ENCODE measurements at places on chromosomes 13 and 19.

DNA sequence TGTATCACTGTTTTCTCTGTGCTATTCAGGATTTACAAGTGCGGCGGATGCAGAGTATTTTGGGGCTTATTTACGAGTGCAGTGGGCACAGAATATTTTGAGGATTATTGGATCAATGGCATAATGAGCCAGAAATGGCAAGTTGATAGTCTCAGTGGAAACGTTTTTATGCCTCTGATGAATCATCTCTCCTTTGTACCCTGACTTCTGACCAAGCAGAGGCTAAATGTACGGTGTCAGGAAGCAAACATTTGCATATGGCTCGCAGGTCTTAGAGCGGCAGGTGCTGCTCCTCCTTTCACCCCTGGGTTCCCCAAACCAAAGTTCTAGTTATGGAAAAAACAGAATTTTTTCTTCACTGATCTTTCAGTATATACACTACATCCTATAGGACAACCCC lies 94.5 kb downstream of the LIG4 start:
- DNase-seq, result no peak

DNA sequence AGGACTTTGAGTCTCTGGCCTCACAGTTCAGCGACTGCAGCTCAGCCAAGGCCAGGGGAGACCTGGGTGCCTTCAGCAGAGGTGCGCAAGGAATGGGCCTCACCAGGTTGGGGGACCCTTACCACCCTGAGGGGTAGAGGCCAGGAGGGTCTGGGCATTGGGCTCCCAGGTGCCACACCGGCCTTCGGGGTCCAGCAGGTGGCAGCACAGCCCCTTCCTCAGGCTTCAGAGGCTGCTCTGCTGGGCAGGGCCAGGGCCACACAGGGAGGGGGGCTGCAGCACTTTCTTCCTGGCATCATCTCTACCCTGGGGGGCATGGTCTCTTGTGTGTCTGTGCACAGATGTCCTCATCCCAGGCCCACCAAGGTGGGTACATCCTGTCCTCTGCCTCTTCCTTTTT lies 12.9 kb downstream of the PIN1 start:
- no peak for DNase-seq

- peak; percentile 79 for DNase-seq
Measured at GRCh38 chr19:38304866-38305429, 897 bp downstream of the C19orf33 start.

- no peak for DNase-seq
Measured at GRCh38 chr19:3006075-3006767, 22.9 kb downstream of the TLE2 start.

GRCh38 chr19:5035793-5036697 lies 67.1 kb downstream of the KDM4B start:
- no peak for DNase-seq

DNA sequence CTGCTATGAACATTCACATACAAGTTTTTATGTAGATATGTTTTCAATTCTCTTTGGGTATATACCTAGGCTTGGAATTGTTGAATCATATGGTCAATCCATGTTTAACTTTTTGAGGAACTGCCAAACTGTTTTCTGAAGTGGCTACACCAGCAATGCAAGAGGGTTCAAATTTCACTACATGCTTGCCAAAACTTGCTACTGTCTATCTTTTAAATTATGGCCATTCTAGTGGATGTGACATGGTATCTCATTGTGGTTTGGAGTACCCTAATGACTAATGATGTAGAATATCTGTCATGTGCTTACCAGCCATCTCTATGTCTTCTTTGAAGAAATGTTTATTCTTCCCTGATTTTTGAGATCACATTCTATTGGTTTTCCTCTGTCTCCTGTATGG lies 860.3 kb downstream of the DIAPH3 start:
- DNase-seq, result no peak

DNA sequence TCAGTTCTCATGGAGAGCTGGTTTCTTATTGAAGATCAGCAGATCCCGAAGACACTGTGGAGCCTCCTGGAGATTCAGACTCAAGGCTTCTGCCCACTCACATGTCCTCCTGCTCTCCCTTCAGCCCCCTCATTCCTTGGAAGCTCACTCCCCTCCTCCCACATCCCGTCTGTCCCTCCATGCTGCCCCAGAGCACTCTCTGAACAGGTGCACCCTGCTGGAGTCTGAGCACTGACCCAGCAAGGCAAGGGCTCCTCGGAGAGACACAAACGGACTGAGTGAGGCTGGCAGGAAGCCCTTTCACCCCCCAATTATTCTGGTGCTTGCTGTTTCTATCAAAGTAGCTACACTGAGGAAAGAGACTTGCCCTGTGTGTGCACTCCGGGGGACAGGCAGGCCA lies 374.0 kb downstream of the UQCRFS1 start:
- DNase-seq, result no peak
